ENCODE measurements at places on chromosomes 11 and 22. TPM values are rescaled to one million over a fixed set of nuclear protein-coding genes. Genes with fewer than 3 reads are reported as not detected.

DNA sequence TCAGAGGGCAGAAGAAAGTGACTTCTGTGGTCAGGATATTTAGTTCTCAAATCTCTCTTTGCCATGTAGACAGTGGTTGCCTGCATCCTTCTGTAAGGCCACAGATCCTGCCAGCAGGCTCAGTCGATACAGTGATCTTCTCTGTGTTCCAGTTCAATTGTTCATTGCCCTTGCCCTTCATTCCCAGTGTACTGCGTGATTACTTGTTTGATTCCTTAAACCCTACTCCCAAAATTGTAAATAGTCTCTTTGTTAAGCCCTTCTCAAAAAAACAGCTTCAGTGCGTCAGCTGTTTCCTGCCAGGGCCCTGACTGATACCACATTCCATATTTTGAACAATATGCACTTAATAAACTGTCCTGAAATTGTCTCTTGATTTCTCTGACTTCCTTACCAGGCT is 9.3 kb upstream of the TYR start:
- no peaks in the 10 kb centered on the region for H3K36me3 ChIP-seq
- H3K4me1 ChIP-seq, result no peaks in the 10 kb centered on the region
- H3K27me3 ChIP-seq, result no peaks in the 10 kb centered on the region
- H3K4me3 ChIP-seq, result no peak overlapping the region
- DNase-seq, result no peak
- no peak overlapping the region for H3K27ac ChIP-seq

FXYD2 gene
- total RNA-seq, result 2.8 TPM

DNA sequence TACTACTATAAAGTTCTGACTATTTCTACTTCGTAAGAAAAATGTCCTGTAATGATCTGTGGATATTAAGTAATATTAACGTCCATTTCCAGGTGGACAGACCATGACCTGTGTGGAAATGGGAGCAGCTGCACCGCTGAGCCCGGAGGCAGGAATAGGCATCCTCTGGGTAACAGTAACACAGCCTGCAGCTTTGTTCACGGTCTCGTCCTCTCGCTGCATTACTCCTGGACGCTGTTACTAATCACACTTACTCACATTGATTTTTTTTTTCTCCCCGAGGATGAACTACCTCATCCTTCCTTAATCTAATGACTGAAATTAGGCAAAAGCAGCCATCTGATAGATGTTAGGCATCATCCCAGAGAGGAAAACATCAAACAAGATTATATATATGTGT is 345.7 kb upstream of the NARS2 start:
- no peak overlapping the region for H3K4me3 ChIP-seq
- no peak for DNase-seq
- H3K27me3 ChIP-seq, result no peaks in the 10 kb centered on the region
- no peak overlapping the region for H3K27ac ChIP-seq
- no peaks in the 10 kb centered on the region for H3K36me3 ChIP-seq
- H3K4me1 ChIP-seq, result no peaks in the 10 kb centered on the region

HEPHL1 gene
- total RNA-seq, result not detected

DNA sequence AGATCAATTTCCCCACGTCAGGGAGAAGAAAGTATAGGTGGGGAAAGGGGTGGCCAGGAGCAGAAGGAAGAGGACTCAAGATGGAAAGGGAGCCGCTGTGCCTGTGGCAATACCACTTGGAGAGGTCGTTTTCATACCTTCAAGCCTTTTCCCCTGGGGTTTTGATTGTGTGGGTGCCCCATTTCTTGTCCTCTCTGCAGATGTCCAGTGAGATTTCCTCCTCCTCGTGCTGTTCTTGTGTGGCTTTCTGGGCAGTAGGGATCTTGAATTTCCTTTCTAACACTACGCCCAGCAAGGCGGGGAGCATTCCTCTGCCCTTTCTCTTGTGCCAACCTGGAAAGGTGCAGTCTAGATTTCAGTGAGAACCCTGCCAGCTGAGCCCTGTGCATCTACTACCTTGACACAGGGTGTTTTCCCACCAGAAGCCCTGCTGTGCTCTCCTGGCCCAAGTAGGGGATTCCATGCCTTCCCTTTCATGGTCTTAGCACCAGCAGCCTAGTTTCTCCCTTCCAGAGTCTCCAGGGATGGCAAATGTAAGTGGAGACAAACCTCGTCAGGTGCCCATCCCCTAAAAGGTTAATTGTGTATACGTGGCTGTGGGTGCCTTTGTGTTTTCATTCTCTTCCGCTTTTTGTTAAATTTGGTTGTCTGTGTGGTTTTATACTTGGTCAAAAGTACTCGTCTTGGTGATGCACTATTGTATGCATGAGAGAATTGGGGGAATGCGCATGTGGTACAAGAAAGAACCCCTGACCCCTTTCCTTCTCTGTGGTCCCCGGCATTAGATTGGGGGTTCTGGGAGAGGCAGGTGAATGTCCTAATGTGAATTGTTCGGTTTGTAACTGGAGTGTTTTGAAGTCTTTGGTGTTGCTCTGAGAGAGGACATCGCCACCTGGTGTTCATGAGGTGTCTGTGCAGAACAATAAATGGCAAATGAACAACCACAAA is 71.4 kb upstream of the MPEG1 start:
- DNase-seq, result peak; percentile 48
- H3K4me1 ChIP-seq, result peaks cover 5% of the 10 kb centered on the region

- H3K27ac ChIP-seq, result peak overlapping the region; percentile 81
- no peaks in the 10 kb centered on the region for H3K36me3 ChIP-seq
- no peaks in the 10 kb centered on the region for H3K27me3 ChIP-seq
Observed at GRCh38 chr22:44755956-44756361, 3.6 kb downstream of the ARHGAP8 start.

C11orf42 gene
- not detected for total RNA-seq

GRCh38 chr11:85875505-85875904 is 20.3 kb downstream of the CCDC83 start:
- H3K4me1 ChIP-seq, result no peaks in the 10 kb centered on the region
- H3K4me3 ChIP-seq, result no peak overlapping the region
- no peaks in the 10 kb centered on the region for H3K36me3 ChIP-seq
- no peak for DNase-seq

GRCh38 chr11:102664001-102664752 is 39.0 kb upstream of the MMP20 start:
- no peaks in the 10 kb centered on the region for H3K27me3 ChIP-seq
- no peaks in the 10 kb centered on the region for H3K36me3 ChIP-seq
- no peaks in the 10 kb centered on the region for H3K4me1 ChIP-seq
- H3K4me3 ChIP-seq, result no peak overlapping the region

DNA sequence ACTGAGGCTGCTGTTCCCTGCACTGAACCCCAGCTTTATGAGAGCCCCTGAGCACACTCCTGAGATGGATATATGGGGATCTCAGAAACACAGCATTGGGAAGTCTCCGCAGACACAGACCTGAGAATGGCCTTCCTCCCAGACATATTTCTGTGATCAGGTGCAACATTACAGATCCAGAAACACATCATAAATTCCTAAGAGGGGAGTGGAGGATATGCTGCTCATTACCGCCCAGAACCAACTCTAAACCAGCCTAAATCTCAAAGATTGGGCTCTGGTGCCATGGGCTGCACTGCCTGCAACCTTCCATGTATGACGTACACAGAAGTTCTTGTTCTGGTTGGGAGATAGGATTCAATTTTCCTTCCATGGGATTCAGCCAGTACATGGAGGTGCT is 102.0 kb downstream of the ME3 start:
- no peak for DNase-seq
- no peaks in the 10 kb centered on the region for H3K27me3 ChIP-seq
- no peak overlapping the region for H3K4me3 ChIP-seq
- H3K36me3 ChIP-seq, result no peaks in the 10 kb centered on the region

DNA sequence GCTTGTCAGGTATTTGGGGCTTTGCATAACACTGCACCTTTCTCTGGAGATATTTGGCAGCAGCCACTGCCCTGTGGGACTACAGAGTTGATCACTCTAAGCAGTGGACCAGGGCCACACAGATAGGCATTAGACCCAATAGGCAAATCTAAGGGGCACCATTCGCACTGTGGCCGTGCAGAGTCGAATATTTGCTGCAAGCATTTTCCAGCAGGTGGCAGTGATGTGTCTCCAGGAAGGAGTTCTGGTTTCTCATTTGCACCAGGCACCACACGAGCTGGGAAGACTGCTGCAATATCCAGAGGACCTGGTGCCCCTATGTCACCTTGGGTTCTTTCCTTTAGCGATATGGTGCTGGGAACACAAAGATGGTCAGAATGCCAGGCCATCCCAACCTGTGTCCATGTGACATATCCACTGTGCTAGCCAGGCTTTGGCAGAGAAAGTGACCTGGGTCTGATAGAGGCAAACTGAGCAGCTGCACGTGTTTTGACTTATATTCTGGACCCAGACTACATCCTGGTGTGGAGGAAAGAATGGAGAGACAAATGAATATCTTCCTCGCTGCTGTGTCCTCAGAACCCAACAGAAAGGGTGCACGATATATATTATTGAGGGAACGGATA is 318.7 kb downstream of the BUD13 start:
- peak; percentile 57 for DNase-seq
- no peaks in the 10 kb centered on the region for H3K27me3 ChIP-seq
- no peak overlapping the region for H3K4me3 ChIP-seq
- H3K4me1 ChIP-seq, result no peaks in the 10 kb centered on the region

INS gene
- not detected for total RNA-seq

GRCh38 chr11:72015511-72016061 is 16.9 kb downstream of the IL18BP start:
- peaks cover 3% of the 10 kb centered on the region for H3K4me1 ChIP-seq
- H3K27ac ChIP-seq, result no peak overlapping the region
- H3K27me3 ChIP-seq, result no peaks in the 10 kb centered on the region
- H3K4me3 ChIP-seq, result no peak overlapping the region

- no peaks in the 10 kb centered on the region for H3K4me1 ChIP-seq
- no peak overlapping the region for H3K27ac ChIP-seq
- H3K27me3 ChIP-seq, result no peaks in the 10 kb centered on the region
- peaks cover 19% of the 10 kb centered on the region for H3K36me3 ChIP-seq
Observed at GRCh38 chr11:65981972-65982823, 19.8 kb downstream of the EIF1AD start.

GRCh38 chr11:1869427-1870325 is 16.8 kb downstream of the LSP1 start:
- no peaks in the 10 kb centered on the region for H3K27me3 ChIP-seq
- no peak overlapping the region for H3K4me3 ChIP-seq
- no peak for DNase-seq
- H3K27ac ChIP-seq, result peak overlapping the region; percentile 3
- H3K36me3 ChIP-seq, result no peaks in the 10 kb centered on the region
- peaks cover 8% of the 10 kb centered on the region for H3K4me1 ChIP-seq

- H3K4me1 ChIP-seq, result peaks cover 55% of the 10 kb centered on the region
- peak overlapping the region; percentile 62 for H3K27ac ChIP-seq
- H3K36me3 ChIP-seq, result no peaks in the 10 kb centered on the region
- no peaks in the 10 kb centered on the region for H3K27me3 ChIP-seq
- peak; percentile 78 for DNase-seq
- no peak overlapping the region for H3K4me3 ChIP-seq
Observed at GRCh38 chr11:46272816-46273427, 4.5 kb upstream of the CREB3L1 start.

ARRB1 gene
- 24.2 TPM for total RNA-seq

DNA sequence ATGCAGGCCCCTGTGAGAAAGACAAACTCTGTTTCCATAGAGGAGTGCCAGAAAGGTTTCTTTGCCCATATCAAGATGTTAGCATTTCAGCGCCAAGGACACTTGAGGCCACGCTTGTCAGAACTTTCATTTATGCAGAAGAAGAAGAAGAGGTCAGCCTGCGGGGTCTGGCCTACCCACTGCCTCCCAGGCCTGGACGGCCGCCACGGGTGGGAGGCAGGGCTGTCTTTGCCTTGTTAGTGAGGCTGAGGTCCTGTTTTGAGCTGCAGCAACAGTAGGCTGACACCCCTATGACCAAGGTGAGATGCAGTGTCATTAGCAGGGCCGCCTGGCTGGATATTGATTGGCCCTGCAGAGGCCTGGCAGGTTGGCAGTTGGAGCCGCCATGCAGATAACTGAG is 183.9 kb downstream of the GRIK4 start:
- no peak for DNase-seq
- H3K27me3 ChIP-seq, result no peaks in the 10 kb centered on the region
- H3K36me3 ChIP-seq, result no peaks in the 10 kb centered on the region
- H3K4me1 ChIP-seq, result peaks cover 3% of the 10 kb centered on the region

DNA sequence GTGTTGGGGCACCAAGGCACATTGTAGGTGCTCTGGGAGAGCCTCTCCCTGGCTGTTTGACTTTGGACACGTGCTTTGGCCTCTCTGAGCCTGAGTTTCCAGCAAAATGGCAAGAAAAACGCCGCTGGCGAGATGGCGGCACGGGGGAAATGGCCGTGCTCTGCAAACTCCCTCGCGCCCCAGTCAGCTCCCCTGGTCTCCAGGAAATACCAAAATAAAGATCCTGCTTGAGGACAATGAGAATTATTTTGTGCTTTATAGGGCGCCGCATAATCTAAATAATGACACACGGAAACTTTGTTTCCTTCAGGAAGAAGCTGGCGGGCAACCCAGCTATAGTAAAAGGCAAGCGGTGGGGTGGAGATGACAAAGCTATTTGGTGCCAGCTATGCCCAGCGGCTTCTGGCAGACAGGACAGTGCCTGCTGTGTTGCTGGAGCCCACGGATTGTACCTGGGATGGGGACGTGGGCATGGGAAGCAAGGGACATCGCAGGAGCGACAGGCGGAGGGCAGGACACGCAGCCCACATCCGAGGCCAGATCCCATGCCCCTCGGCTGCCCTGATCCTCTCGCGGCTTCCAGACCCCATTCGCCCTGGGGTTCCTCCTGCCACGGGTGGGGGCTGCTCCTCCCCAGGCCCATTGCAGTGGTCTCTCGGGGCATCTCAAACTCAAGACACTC is 26.3 kb upstream of the RFPL3 start:
- H3K36me3 ChIP-seq, result no peaks in the 10 kb centered on the region
- H3K27me3 ChIP-seq, result no peaks in the 10 kb centered on the region
- DNase-seq, result no peak
- H3K27ac ChIP-seq, result no peak overlapping the region
- peaks cover 12% of the 10 kb centered on the region for H3K4me1 ChIP-seq

DNA sequence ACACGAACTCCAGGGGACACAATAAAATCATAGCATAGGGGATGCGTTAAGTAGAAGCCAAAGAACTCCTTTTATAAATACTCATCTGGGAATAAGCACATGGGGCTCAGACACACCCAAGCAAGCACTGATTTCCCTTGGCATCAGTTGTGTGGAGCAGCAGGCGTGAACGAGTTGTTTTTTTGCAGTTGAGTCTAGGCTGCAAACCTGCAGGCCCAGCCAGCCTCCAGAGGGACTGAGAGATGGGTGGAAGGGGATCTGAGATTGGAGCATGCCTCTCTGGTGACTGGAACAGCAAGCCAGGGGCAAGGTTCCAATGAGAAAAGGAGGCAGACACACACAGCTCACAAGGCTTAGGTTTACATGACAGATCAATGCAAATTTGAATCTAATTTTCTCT is 27.4 kb upstream of the SEZ6L start:
- H3K27ac ChIP-seq, result no peak overlapping the region
- no peak overlapping the region for H3K4me3 ChIP-seq
- H3K4me1 ChIP-seq, result peaks cover 3% of the 10 kb centered on the region
- no peaks in the 10 kb centered on the region for H3K27me3 ChIP-seq
- peak; percentile 72 for DNase-seq

IRAG1 gene
- 6.2 TPM for total RNA-seq
